Renal cortex interstitium (tissue), 15 donors: ENCODE measurements at places on chromosomes 5 and 9.
A peak's percentile ranks its signal among the peaks of the same experiment; 100 is the strongest.

GRCh38 chr5:31193591-31194467 is at the start of gene CDH6:
TSS of gene CDH6 (plus strand) at chr5:31193686. CDS start at chr5:31267474, 73,788 bp downstream.
- peak; percentile 58 for DNase-seq

DNA sequence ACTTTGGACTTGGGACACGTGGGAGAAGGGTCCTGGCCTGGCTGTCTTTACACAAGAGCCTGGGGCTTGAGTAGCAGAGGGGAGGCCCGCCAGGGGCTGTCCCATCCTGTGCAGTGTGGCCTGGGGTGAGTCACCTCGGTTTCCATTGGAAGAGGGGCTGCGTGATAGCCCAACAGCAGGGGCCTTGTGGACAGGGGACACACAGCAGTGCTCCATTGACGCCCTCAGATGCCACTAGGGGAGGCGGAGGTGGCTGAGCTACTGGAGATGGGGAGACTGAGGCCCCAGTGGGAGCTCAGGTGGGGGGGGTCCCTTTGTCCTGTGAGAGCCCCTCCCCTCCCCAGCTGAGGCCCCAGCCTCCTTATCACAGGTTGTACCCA is 50.0 kb upstream of the RNU6ATAC start:
- DNase-seq: no peak

- DNase-seq: no peak
Observed at GRCh38 chr5:7529880-7530279, 133.9 kb downstream of the ADCY2 start.

DNA sequence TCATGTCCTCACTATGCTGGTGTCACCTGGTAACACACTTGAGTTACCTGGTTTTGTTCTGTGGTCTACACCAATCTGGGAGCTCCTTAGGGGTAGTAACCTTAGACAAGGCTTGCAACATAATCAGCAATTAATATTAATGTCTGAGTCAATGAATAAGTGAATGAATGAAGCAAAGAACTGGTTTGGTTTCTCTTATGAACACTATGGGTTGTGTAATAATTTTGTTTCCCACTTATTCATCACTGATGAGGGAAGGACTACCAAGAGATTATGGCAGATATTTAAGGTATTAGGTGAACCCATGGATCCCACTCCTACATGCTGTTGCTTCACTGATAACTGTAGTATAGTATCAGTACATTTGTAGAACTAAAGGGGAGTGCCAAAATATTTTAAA is 116.0 kb downstream of the SLC12A2 start:
- no peak for DNase-seq

DNA sequence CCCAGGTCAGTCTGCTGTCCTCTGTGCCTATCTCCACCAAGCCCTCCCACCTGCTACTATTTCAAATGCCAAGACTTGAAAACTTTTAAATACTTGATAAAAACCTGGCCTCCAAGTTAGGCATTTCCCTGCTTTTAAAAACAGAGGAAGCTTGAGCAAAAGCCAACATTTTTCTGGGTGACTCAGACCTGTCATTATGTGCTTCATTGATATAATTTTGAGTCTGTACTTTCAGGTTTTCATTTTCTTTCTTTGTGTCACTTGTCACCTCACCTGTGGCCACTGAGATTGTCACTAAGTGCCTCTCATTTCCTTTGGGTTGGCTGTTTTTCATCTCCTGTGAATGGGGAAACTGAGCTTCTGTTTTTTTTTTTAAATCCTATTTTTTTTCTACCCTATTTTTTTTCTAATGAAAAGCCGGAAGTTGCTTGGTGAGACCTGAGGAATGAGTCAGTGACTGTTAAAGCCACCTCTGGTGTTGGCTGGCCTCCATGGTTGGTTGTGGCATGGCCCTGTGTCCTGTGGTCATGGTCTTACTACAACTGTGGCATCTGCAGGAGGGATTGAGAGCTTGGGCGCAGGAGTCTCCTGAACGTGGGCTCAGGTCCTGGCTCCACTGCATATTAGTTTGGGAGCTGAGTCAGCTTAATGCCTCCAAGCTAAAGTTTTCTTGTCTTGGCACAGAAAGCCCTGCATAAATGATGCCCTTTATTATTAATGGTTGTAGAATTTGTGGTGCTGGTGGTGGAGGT is 56.7 kb downstream of the ARHGAP26 start:
- DNase-seq: no peak

- DNase-seq: no peak
Observed at GRCh38 chr5:134975843-134976242, 8.1 kb downstream of the CATSPER3 start.

DNA sequence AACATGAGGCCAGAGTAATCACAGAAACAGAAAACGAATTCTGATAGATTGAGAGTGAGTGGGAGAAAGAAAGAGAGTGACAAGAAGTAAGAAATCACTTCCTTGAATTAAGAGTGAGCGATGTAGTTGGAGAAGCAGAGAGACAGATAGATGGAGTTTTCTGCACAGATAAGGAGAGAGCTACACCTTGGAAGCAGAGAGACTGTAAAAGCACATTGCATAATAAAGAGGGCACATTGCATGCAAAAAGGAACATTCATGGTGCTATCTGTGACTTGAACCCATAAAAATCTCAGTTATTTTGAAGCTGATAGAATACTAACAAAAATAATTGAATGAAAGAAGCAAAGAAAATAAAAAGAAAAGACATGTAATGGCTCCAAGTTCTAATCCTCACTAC is 943.8 kb downstream of the NR2F1-AS1 start:
- no peak for DNase-seq

- no peak for DNase-seq
Observed at GRCh38 chr5:153784277-153784676, 254.4 kb downstream of the FAM114A2 start.

DNA sequence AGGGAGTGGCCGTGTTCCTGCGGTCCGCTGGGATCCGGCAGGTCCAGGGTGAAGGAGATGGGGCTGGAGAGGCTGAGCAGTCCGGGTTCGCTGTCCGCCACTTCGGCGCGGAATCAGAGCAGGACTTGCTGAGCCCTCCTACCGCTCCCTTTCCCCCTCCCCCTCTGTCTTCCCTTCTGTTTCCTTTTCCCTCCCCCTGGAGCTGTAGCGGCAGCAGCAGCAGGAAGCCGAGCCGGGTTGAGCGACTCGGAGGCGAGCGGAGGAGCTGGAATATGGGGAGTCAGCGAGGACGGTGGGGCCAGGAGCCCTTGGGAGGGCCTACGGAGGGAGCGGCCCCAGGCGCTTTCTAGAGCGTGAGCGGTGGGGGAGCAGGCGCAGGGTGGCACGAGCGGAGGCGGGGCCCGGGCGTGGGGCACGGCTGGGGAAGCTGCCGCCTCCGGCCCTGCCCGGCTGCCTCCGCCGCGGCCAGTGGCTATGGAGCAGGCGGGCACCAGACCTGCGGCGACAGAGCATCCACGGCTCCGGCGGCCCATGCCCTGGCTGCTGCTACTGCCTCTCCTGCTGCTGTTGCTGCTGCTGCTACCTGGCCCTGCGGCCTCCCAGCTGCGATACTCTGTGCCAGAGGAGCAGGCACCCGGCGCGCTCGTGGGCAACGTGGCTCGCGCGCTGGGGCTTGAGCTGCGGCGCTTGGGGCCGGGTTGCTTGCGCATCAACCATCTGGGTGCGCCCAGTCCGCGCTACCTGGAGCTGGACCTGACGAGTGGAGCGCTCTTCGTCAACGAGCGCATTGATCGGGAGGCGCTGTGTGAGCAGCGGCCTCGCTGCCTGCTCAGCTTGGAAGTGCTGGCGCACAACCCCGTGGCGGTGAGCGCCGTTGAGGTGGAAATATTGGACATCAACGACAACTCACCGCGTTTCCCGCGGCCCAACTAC is at the start of gene PCDHAC2:
Gene PCDHAC2, plus strand, starts transcription at position 184 of the 933 bp plus-strand sequence. Its CDS starts 291 bp downstream, at position 475.
- DNase-seq: peak; percentile 35

- DNase-seq: no peak
Observed at GRCh38 chr9:99079542-99079941, 25.4 kb upstream of the TGFBR1 start.

DNA sequence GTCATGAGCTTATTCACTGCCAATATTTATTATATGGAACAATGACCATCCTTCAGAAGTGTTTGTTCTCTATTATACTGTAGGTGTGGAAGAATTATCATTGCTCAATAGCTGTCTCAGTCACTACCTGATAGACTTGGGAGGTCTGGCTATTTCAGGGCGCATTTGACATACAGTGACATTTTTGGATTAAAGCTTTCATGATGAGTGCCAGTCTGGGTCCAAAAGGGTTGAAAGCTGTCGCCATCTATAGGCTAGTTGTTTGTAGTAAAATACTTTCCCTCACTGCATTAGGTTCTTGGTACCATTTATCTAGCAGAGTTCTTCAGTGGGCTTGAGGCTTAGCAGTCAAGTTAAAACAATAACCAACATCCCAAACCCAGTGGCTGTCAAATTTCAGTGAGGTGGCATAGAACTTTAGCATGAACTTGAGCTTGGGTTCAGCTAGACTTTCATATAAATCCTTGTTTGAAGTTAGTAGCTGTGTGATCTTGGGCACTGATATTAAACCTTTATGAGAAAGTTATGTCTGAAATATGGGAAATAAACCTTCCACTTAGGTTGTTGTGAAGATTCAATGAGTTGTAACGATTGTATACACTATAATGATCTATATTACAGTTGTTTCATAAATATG is 110.5 kb upstream of the CDKN2B start:
- no peak for DNase-seq

DNA sequence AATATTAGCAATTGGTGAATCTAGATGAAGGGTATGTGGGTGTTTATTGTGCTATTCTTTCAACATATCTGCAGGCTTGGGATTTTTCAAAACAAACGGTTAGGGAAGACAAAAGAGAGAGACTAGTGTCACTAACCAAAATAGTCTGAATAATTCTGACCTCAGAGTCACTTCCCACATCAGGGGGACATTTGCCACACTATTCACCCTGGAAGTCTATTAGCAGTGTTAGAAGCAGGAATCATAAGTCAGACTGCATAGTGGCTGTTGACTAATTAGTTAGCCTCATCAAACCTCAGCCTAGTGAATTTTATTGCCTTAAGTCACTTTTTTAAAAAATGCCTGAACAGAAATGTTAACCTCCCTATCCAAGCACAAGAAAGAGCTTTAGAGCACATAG is 169.2 kb upstream of the RGMB start:
- DNase-seq: no peak

GRCh38 chr5:147586832-147587231 is 77.0 kb upstream of the DPYSL3 start:
- DNase-seq: no peak

- no peak for DNase-seq
Observed at GRCh38 chr9:95689669-95690068, 172.9 kb upstream of the PTCH1 start.

- DNase-seq: no peak
Observed at GRCh38 chr5:140244525-140245025, 58.3 kb downstream of the PFDN1 start.

DNA sequence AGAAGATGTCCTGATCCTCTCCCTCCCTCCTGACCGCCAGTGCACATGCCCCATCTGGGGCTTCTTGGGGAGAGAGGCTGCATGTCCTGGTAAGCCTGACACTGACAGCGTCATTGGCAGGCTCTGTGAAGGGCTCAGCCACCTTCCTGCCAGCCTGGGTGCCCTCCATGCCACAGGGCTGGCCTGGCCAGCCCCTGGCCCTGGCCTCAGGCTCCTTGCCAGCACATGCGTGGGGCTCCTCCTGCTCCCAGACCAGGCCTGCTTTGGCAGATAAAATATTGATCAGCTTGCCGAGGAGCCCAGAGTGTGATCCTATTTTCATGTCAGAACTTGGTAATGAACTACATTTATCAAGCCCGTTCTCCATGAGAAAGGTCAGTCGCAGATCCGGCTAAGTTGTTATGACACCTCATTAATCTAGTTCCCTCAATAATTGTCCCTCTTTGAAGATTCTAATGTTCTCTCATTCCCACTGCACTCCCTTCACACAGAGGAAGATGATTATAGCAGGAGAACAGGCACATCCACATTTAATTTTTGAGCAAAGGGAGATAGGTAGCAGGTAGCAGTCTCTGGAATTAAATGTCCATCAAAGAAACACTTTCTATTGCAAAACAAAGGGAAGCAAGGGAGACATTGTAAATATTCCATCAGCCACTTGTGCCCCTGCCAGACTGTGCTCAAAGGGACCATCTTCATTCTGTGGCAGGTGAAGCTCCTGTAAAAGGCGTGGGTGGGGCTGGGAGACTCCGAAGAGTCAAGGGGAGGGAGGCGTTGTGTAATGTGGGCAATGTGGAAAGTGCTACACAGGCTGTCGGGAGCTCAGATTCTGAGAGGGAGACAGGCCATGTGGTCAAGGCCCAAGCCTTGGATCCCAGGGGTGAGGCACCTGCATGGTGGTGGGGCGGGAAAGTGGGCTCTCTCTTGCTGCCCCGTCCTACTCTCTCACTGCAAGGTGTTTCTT is 272.0 kb downstream of the HSPA4 start:
- no peak for DNase-seq

DNA sequence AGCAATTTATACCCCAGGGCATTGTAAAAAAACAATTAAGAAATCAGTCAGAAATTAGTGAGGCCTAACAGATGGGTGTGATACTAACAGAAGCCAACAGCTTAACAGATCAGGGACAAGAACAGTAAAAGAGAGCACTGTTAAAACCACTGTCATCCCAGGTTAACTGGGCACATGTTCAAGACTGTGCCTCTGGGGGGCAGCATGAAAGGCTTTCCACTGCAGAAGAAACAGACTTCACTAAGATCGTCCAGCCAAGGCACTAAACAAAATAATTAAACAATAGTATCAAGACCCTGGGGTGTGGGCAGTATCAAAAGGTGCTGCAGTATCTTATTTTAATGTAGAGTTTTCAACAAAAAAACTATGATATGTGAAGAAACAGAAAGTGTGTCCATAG is 43.5 kb downstream of the FBN2 start:
- DNase-seq: no peak

DNA sequence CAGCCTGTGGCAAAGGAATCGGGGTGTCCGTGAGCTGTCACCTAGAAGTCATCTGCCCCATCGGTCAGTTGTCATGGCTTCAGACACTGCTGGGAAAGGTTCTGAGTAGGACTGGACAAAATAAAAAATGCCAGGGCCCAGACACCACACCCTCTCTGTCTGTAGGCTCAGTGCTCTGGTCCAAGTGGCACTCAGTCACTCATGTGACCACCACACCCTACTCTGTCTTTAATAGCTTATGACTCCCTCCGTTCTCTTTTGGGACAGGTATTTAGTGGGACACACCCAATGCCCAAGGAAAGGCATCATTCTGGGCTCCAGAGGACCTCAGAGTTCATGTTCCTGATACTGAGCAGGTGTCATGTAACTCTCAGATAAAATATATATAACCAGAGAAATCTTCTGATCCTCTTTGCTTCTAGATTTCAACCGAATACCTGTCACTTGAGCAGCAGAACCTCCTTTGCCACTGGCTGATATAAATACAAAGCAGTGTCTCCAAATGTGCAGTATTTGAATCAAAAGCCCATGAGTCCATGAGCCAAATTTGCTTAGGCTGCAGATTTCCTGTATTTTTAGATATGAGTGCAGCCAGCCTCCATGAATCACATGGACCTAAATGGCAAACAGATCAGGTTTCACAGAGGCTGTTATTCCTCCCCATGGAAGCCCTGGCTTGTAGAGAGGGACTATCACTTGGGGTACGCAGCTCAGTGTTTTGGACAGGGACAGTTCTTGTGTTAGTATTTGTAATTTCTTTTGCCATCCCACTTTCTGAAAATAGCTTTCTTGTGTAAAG is 272.0 kb downstream of the ARHGAP26 start:
- no peak for DNase-seq

GRCh38 chr9:130927995-130928900 is 10.8 kb downstream of the FIBCD1 start:
- DNase-seq: no peak

GRCh38 chr9:6562871-6563430 is 82.6 kb downstream of the GLDC start:
- no peak for DNase-seq

GRCh38 chr5:1325870-1326531 is 18.9 kb downstream of the CLPTM1L start:
- no peak for DNase-seq
